ENCODE measurements at places on chromosomes 11 and 22. TPM values are rescaled to one million over a fixed set of nuclear protein-coding genes. Genes with fewer than 3 reads are reported as not detected.

GRCh38 chr11:117907276-117908108 lies 21.7 kb downstream of the TMPRSS13 start:
- peak overlapping the region; percentile 48 for H3K27ac ChIP-seq
- no peaks in the 10 kb centered on the region for H3K36me3 ChIP-seq
- no peaks in the 10 kb centered on the region for H3K27me3 ChIP-seq
- H3K4me3 ChIP-seq: peak overlapping the region; percentile 54

- H3K4me1 ChIP-seq: no peaks in the 10 kb centered on the region
- no peak for DNase-seq
- H3K27me3 ChIP-seq: peaks cover 28% of the 10 kb centered on the region
- H3K36me3 ChIP-seq: no peaks in the 10 kb centered on the region
- no peak overlapping the region for H3K27ac ChIP-seq
- no peak overlapping the region for H3K4me3 ChIP-seq
Measured at GRCh38 chr22:43789452-43789851, 22.7 kb downstream of the EFCAB6 start.

DNA sequence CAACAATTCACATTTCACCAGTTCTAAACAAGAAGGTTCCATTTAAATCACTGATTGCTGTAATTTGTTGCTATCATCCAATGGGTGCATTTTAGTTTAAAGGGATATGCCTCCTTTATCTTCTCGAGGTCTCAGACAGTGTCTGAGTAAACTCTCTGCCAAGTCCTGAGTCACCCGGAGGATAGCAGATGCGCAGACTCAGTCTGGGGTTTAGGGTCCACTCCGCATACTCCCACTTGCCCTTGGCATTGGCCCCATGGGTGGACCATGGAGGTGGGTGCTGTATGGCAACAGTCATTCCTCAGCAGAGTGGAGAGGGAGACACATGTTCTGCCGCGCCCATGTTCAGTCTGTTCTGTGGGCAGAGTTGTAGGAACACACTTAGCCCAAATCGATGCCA lies 65.4 kb upstream of the CRTAM start:
- H3K27me3 ChIP-seq: no peaks in the 10 kb centered on the region
- no peaks in the 10 kb centered on the region for H3K36me3 ChIP-seq
- H3K4me3 ChIP-seq: no peak overlapping the region
- H3K4me1 ChIP-seq: peaks cover 31% of the 10 kb centered on the region

- no peak overlapping the region for H3K4me3 ChIP-seq
- no peaks in the 10 kb centered on the region for H3K27me3 ChIP-seq
- DNase-seq: no peak
- H3K27ac ChIP-seq: no peak overlapping the region
Measured at GRCh38 chr11:77171885-77172665, 44.0 kb downstream of the MYO7A start.

GRCh38 chr11:15923183-15923582 lies 433.2 kb downstream of the SOX6 start:
- no peak overlapping the region for H3K27ac ChIP-seq
- H3K4me1 ChIP-seq: no peaks in the 10 kb centered on the region
- DNase-seq: no peak
- H3K27me3 ChIP-seq: peaks cover 10% of the 10 kb centered on the region
- no peaks in the 10 kb centered on the region for H3K36me3 ChIP-seq

- H3K27me3 ChIP-seq: no peaks in the 10 kb centered on the region
- peak overlapping the region; percentile 70 for H3K27ac ChIP-seq
- no peak for DNase-seq
- H3K4me3 ChIP-seq: no peak overlapping the region
- no peaks in the 10 kb centered on the region for H3K36me3 ChIP-seq
- peaks cover 63% of the 10 kb centered on the region for H3K4me1 ChIP-seq
Measured at GRCh38 chr11:75347781-75348566, 3.5 kb downstream of the ARRB1 start.

GRCh38 chr11:790721-791564 lies 1.1 kb upstream of the CEND1 start:
- H3K4me3 ChIP-seq: no peak overlapping the region
- peaks cover 2% of the 10 kb centered on the region for H3K4me1 ChIP-seq
- DNase-seq: no peak
- H3K27me3 ChIP-seq: no peaks in the 10 kb centered on the region
- peaks cover 1% of the 10 kb centered on the region for H3K36me3 ChIP-seq
- no peak overlapping the region for H3K27ac ChIP-seq

GRCh38 chr11:59172345-59173079 lies 580 bp downstream of the DTX4 start:
- no peaks in the 10 kb centered on the region for H3K36me3 ChIP-seq
- peak overlapping the region; percentile 86 for H3K4me3 ChIP-seq
- peaks cover 26% of the 10 kb centered on the region for H3K4me1 ChIP-seq
- peaks cover 23% of the 10 kb centered on the region for H3K27me3 ChIP-seq
- H3K27ac ChIP-seq: no peak overlapping the region

Gene DCDC1
- 0.42 TPM for total RNA-seq

Gene OR8J3
- total RNA-seq: not detected

Gene IFTAP
- total RNA-seq: 4.1 TPM

Gene AKIP1
- 27.7 TPM for total RNA-seq
